ENCODE measurements at places on chromosomes 2 and 18.

DNA sequence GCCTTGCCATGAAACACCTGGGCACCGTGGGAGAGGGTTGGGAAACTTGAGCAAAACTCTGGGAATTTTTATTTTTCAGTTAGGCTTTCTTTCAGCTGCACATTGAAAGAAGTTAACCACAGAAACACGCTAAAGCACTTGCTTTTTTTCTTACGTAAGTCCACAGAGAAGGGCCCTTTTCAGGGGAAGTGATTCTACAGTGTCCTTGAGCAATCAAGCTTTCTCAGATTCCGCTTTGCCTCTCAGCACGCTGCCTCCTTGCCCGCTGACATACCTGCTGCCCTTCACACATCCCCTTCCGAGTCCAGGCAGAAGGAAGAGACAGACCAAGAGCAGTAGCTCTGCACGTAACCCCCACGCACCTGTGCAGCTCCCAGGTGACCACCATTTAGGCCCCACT lies 135.5 kb upstream of the MYT1L start:
- DNase-seq, result no peak

GRCh38 chr2:195317550-195317949 lies 339.5 kb upstream of the SLC39A10 start:
- no peak for DNase-seq

- no peak for DNase-seq
These were observed 76.8 kb downstream of the MAPRE2 start for GRCh38 chr18:35117951-35118411.

DNA sequence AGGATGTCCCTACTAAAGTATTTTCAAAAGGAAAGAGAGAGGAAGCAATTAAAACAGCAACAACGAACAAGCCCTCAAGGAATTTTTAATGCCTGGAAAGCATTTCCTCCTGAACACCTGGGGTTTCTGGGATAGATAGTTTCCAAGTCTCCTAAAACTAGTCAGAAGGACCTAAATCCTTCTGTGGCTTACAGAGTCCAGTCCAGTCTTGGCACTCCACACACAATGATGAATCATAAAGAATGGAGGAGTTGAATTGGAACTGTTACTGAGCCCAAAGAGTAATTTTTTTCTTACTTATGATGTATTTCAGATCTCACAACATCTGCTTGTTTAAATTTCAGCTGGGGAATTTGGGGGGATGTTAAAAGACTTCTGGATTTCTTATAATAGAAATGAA lies 144.6 kb upstream of the SETBP1 start:
- no peak for DNase-seq

Measured in stimulated activated CD4-positive, alpha-beta T cell treated with anti-CD3 and anti-CD28 coated beads, Interleukin-15, amount 100 ng/mL, for 1 hour (primary cell).